ENCODE measurements at places on chromosomes 3 and 15.

- no peak for DNase-seq
Observed at GRCh38 chr3:190491533-190492054, 22.3 kb upstream of the IL1RAP start.

DNA sequence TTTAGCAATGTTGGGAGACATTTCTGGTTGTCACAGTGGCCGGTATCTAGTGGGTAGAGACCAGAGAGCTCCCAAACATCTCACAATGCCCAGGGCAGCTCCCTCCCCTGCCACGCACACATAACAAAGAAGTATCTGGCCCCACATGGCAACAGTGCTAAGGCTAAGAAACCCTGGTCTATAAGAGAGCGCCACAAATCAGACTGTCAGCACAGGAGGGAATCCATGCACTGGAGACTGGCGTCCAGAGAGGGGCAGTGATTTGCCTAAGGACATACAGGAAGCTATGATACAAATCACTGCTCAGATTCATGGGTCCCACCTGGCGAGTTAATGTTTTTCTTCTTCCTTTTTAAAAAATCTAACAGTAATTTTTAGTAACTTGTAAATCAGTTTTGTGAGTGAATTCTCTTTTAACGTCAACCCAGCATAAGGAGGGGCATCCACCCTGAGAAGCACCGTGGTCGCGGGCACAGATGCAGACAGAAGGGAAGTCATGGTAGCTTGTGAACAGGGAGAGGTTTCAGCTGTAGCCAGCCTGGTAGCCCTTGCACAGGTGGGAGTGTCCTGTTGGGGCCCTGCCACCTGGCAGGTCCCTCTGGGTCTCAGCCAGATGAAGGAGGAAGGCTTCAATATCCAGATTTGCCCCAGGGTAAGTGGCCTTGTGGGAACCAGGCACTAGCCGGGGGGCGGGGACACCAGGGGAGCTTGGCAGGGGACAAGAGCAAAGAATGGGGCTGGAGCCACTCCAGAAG, 8.7 kb downstream of the ISG20 start:
- DNase-seq, result no peak

DNA sequence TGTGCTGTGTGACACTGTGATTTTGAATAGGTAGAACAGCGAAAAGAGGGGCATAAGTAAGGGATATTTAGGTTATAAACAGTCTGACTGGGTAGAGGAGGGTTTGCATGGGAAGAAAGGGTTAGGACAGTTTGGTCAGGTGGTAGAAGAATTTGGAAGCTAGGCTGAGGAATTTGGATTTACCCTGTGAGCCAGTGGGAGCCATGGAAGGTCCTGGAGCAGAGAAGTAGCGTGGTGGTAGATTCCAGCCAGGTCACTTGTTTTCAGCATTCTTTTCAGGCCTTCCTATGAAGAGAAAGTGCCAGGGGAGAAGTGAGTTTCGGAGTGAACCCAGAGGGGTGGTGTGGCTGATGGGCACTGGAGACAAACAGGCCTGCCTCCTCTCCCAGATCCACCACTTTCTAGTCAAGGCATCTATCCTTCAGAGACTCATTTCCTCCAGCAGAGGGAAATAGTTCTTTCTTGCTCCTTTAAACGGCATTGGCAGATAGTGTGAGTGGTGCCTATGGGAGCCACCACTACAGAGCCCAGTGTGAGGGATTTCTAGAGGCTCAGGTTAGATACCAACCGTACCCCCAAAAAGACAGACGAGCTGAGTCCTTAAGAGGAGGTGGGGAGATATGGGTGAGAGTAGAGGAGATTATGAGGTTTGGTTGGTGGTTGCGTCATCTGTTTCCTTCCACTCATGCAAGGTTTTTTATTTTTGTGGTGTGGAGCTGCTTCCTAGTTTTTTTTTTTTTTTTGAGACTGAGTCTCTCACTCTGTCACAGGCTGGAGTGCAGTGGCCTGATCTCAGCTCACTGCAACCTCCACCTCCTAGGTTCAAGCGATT, 21.2 kb downstream of the PXK start:
- DNase-seq, result no peak

- no peak for DNase-seq
Observed at GRCh38 chr3:23876923-23877322, 39.9 kb downstream of the NKIRAS1 start.

- no peak for DNase-seq
Observed at GRCh38 chr15:59152694-59153450, 47.9 kb downstream of the CCNB2 start.

- DNase-seq, result no peak
Observed at GRCh38 chr3:138401834-138402233, 32.6 kb upstream of the ESYT3 start.

DNA sequence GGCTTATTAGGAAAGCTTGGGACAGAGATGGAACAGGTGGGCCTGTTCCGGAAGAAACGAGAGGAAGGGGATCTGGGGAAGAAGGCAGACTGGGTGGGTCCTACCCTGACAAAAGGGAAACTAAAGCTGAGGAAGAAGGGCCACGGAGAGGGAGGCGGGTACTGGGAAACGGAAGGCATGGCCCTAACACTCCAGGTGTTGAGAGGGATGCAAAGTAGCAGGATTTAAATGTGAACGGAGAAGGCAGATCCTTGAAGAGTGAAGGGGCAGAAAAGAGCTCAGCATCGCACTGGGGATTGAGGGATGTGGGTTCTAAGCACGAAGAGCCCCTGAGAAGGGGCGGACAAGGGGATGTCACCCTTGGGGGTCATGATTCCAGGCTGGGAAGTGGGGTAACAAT, 735 bp downstream of the STIMATE start:
- DNase-seq, result no peak

DNA sequence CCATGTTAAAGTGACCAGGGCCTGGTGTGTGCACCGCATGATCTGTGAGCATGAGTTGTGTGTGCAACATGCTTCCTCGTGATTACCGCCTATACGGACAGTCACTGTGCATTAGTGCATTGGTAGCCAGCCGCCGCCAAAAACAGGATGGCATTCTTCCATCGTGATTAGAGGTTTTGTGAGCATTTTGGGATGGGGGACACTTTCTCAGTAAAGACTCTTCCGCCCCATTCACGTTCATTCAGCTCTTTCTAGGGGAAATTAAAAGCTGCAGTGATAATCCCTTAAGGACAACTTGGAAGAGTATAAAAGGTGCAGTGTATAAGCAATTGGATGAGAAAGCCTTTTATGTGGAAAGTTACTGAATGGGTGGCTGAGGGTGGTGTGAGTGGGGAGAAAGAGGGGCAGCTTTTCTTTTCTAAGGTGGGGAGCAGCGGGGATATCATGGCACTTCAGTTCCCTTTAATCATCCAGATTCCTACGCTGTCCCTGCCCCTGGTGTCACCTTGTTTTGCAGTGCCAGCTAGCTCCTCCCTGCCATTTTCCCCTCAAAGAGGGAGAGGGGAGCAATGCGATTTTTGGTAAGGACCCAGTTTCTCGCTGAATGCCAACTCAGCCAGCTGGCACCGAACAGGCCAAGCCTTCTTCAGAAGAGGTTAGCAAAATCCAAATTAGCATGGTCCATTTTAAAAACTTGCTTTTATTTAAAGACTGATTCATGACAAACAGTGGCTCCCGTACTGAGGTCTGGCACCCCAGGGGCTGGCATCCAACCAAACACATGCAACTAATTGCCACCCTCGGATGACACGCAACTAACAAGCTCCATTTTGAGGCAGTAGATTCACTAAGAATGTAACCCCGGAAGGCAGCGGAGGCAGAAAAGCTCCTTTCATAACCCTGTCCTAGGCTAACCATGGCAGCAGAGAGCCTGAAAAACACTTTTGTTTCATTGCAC, 447.8 kb downstream of the FHIT start:
- DNase-seq, result no peak

DNA sequence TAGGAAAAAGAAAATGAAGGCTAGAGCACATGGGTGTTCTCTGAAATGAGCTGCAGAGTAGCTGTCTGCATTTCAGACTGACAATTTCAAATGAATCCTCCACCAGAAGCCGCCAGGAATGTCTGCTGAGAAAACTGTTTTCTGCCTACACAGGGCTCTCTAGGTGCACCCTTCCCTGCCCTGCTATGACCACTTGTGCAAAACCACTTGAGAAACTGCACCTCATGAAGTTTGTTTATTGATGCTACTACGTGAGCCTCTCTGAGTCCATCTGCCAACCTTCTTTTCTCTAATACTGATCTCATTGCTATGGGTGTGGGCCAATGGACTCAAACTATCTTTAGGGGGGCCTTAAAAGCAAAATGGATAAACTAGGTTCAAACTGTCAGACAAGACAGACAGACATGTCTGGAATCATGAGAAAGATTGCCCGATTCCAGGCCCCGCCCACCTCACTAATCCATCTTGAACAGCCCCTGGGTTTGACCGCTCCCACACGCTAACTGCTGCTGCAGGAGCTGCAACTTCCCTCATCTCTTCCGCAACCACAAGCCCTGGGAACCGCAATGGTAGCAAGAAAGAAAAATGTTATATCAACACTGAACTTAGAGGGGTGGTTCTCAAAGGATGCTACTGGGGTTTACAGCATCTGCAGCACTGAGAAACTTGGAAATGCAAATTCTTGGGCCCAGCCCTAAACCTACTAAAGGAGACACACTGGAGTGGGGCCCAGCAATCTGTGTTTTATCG, 9.0 kb upstream of the CD47 start:
- DNase-seq, result no peak

DNA sequence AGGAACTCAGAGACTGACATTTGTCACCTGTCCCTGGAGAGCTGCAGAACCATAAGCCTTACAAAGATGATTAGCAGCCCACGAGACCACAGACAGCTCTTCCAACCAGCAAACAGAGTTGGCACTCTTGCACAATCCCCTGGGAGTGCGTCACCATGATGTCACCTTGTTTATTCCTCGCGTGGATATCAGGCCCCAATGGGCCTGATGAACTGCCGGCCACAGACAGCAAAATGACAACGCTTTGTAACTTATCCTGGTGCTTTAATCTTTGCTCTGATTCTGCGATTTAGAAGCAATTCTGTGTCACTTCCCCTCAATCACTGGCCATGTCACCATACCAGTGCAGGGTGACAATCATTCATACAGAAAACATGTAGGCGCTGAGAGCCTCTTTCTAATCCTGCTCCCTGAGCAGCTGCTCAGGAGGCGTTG, 89.2 kb downstream of the TAMM41 start:
- no peak for DNase-seq

DNA sequence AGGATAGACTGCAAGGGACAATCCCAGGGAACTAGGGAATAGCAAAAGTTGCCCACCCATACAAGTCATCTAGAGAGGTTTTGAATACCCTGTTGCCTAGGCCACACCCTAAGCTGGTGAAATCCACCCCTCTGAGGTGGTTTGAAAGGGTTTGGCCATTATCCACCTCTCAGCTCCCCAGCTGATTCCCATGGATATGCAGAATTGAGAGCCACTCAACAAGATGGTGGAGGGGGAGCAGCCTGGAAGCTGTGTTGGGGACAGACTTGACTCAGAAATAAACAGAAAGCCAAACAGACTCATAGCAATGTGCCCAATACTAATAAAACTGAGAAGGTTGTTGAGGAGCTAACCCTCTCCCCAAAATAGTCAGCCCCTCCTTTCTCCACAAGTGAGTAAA, 10.9 kb downstream of the PRR20G start:
- DNase-seq, result no peak

GRCh38 chr3:143109861-143110260, 9.7 kb upstream of the CHST2 start:
- DNase-seq, result no peak

DNA sequence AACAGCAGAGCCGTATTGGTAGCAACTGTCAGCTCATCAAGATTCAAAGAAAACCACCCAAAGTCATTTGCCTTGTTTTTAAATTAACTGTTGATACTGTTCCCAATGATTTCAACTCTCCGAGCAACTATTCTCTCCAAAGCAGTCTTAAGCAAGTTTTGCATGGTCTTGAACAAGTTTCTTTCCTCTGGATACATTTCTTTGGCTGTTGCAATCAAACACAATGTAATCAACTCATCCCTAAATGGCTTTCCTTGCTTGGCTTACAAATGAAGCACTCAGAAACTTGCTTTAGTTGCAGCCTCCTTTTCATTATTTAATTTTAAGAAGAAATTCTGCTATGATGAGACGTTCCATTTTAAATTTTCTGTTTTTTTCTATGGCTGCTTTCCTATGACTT, 15.5 kb upstream of the MUC13 start:
- no peak for DNase-seq

DNA sequence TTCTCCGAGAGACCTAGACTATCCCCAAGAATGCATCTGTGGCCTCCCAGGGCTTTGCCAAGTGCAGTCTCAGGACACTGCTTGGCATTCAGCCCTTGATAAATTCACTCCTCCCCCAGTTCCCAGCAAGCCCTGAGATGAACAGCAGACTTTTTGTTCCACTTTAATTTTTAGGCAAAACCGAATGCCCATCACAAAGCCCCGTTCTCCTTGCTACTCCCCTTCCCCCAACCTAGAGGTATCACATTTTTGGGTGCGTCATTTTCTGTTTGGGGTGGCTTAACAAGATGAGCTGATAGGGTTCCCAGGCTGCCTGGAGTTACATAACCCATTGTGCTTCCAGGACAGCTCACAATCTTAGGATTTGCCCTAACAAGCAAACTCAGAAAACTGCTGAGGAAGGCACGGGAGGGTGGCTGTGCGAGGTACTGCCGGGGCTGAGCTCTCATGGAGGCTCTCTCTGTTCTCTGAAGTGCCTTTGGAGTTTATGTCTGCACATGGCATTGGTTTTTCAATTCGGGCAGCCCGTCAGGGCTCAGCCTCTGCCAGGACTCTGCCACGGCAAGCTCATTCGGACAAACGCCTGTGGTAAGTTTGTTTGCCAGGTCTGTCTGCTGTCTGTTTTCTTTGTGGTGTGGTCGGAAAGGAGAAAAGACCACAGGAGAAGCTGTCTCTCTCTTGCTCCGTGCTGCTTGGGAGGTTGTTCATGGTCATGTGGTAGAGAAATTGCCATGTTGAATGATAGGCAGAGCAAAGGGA, at the start of gene TRAK1:
Gene TRAK1, plus strand, starts transcription at position 385 of the 759 bp plus-strand sequence. Its CDS starts 113 bp downstream, at position 498.
- DNase-seq, result no peak

DNA sequence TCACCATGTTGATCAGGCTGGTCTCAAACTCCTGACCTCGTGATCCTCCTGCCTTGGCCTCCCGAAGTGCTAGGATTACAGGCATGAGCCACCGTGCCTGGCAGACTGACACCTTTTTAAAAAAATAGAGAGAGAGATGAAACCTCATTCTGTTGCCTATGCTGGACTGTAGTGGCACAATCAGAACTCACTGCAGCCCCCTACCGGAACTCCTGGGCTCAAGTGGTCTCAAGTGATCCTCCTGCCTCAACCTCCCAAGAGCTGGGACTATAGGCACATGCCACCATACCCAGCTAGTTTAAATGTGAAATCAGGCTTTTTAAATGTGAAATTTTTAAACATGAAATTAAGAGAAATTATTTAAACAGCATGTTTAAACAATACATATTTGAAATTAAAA, 265.2 kb upstream of the UBE2E1 start:
- DNase-seq, result no peak
